ENCODE measurements at places on chromosomes 2 and 18.

DNA sequence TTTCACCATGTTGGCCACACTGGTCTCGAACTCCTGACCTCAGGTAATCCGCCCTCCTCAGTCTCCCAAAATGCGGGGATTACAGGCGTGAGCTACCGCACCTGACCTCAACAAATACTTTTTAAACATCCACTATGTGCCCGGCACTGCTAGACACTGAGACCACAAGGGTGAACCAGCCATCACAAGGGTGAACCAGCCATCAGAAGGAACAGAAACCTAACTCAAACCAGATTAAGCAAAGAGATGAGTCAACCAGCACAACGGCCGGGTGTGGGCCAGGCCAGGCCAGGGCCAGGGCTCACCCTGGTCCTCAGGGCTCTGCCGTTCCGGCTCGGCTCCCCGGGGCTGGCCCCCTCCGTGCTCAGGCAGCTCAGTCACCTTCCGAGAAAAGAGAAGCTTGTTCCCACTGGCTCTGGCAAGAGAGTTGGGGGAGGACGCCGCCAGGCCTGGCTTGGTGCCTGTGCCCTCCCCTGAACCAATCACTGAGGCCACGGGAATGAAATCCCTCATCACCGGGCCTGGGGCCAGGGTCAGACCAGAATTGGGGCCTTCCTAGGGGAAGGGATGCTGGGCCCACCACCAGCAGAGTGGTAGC is 4.4 kb downstream of the TEX44 start:
- no peak for DNase-seq

GRCh38 chr2:198084156-198084555 is 279.8 kb downstream of the PLCL1 start:
- no peak for DNase-seq

GRCh38 chr2:157790780-157791179 is 85.3 kb downstream of the ACVR1 start:
- no peak for DNase-seq

DNA sequence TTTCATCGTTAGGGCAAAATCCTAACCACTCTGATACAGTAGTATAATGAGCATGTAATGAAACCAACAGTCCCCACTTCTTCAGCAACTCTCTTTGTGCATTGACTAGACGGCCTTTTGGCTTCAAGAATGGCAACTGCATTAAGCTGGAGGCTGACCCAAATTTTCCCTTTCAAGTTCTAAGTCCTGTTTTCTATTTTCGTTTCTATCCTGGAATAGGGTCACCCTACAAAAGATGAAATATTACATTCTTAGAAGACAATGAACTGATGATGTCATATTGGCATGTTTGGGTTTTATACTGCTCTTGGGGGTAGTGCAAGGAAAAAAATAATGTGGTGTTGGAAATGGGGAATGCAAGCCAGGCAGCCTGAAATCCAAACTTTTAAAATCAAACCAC is 254.4 kb downstream of the ETAA1 start:
- DNase-seq, result no peak

DNA sequence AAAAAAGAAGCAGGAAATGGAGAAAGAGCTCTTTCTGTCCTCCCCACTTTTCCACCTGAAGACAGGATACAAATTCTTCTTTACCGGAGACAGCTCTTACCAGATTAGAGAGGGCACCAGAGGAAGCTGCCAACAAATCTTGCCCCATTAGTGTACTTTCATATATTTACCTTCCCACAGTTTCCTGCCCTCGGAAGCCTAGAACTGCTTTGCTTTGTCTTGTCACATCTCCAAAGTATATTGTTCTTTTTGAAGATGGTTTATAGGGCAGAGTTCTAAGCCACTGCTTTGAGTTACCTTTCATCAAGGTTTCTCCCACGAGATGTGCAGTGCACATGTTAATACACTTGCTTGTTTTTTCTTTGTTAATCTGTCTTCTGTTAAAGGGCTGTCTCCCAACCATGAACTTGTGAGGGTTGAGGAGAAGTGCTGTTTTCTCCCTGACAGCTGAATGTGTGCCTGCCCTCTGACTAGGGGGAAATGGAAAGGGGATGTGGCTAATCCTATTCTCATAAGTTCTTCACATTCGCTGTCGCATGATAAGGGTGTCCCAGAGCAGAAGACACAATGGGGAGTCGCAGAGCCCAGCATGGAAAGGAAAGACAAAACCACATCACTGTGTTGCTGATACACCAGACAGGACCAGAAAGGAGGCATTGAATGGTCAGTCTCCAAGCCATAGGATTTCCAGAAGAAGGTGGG is 24.2 kb downstream of the CENPA start:
- no peak for DNase-seq
